Prostate gland (tissue), 2 donors: ENCODE measurements at places on chromosomes 1 and 21. TPM values are rescaled to one million over a fixed set of nuclear protein-coding genes. Genes with fewer than 3 reads are reported as not detected.

DNA sequence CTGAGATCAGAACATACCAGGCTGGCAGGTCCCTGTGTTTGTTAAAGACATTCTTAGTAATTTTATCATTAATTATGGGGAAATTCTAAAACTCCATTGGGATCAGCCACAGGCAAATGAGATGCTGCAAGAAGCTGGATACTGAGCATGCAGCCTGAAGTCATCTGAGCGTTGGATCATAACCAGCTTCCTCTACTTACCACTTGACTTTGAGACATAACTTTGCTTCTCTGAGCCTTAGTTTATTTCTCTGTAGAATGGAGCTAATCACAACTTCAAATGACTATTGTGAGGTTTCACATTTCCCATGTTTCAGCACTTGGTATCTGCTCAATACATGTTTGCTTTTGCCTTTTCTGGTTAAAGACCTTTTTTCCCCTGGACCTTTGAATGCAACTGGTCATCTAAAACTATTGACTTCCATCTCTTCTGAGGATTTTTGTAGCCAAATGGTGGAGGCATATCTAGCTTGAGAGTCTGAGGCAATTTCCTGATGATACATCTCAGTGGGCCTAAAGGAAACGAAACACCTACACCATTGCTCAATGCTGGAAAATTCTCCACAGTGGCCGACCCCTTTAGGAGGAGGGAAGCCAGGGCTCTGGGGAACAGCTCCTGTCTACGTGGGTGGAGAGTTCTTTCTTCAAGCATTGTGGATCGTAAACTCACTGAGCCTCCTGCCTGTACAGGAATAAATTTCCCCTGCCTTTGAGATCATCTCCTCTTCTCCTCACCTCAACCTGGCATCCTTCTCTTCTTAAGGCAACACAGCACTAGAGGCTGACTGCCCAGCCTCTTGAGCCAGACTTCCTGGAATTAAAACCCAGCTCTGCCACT lies 109.1 kb upstream of the HOOK1 start:
- no peak for DNase-seq

PTPN7 gene
- 0.73 TPM for total RNA-seq

DENND2C gene
- 2.9 TPM for total RNA-seq

CLDN19 gene
- 1.5 TPM for total RNA-seq

FAM177B gene
- total RNA-seq, result 0.23 TPM

DIO1 gene
- total RNA-seq, result not detected
